ENCODE measurements at places on chromosomes 12 and 14. TPM values are rescaled to one million over a fixed set of nuclear protein-coding genes. Genes with fewer than 3 reads are reported as not detected.

Gene HOXC4
- not detected for total RNA-seq

Gene CDKN1B
- total RNA-seq = 63.5 TPM

Gene EPS8
- 139 TPM for total RNA-seq

Gene OR10G3
- not detected for total RNA-seq

Gene MMP19
- 72.9 TPM for total RNA-seq

Gene TOMM20L
- not detected for total RNA-seq

Gene PLEKHG7
- not detected for total RNA-seq

Gene FBXO21
- 97.5 TPM for total RNA-seq

Gene DBX2
- total RNA-seq = not detected

Gene ASPG
- total RNA-seq = 0.35 TPM

Gene CYP27B1
- 0.81 TPM for total RNA-seq

Gene LRRC43
- total RNA-seq = not detected

Gene ABCD2
- total RNA-seq = 0.71 TPM

Gene CLEC2A
- total RNA-seq = not detected

Gene KLRK1
- total RNA-seq = 4.5 TPM

Gene LMNTD1
- total RNA-seq = not detected

Gene SLC38A1
- 77.0 TPM for total RNA-seq

GRCh38 chr12:49643961-49644619, 20.7 kb downstream of the PRPF40B start:
- no peak for DNase-seq
- H3K27ac ChIP-seq = no peak overlapping the region
- no peaks in the 10 kb centered on the region for H3K27me3 ChIP-seq

- no peaks in the 10 kb centered on the region for H3K36me3 ChIP-seq
- DNase-seq = no peak
- no peaks in the 10 kb centered on the region for H3K27me3 ChIP-seq
- H3K27ac ChIP-seq = no peak overlapping the region
Measured at GRCh38 chr14:100849115-100849781, 23.3 kb downstream of the MEG3 start.

DNA sequence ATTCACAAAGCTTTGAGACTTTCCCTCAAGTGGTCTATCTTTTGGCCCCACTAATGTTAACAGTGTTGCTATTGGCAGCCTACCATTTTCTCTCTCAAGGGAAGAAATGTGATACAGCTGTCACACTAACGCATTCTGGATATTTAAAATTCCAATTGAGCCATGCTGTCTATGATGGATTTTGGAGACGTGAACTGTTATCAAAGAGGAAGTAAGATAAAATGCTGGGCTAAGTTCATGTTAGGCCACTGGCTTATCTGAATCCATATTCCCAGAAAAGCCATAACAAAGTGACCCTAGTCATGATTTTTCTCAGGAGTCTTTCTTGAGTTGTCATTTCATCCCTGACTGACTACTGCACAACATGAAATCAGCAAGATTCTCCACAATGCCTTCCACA, 200.2 kb downstream of the PHLDA1 start:
- no peaks in the 10 kb centered on the region for H3K4me1 ChIP-seq
- no peak overlapping the region for H3K4me3 ChIP-seq
- no peak for DNase-seq
- no peaks in the 10 kb centered on the region for H3K36me3 ChIP-seq
- H3K27me3 ChIP-seq = no peaks in the 10 kb centered on the region

DNA sequence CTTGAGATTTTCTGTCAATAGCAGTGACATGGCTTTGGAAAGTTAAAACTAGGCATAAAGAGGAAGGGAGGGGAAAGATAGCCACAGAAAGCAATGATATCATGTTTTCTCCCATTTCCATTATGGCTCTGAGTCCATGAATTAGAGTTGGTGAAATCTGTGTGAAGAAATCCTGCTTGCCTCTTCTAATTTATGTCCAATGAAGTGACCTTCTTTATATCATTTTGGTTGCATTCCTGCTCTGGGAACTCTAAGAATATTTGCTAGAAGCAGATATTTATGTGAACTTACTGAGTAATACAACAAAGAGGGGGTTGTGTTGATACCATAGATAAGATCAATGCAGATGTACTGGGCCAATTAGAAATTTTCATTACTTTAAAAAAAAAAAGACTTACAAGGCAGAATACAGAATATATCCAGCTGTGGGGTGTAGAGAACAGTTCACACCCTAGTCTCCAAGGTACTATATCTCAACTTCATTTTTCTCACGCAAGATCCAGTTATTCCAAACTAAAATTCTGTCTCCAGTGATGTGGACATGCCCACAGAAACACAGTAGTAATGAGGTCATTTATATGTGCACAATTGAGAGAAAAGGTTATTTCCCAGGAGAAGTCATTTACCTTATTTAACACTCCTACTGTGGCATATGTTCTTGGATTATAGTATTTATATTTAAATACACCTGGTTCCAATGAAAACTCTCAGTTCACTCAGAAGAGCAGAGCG, 51.5 kb upstream of the KCNJ8 start:
- H3K36me3 ChIP-seq = no peaks in the 10 kb centered on the region
- no peaks in the 10 kb centered on the region for H3K27me3 ChIP-seq
- H3K4me1 ChIP-seq = peaks cover 5% of the 10 kb centered on the region
- DNase-seq = no peak
- no peak overlapping the region for H3K27ac ChIP-seq

DNA sequence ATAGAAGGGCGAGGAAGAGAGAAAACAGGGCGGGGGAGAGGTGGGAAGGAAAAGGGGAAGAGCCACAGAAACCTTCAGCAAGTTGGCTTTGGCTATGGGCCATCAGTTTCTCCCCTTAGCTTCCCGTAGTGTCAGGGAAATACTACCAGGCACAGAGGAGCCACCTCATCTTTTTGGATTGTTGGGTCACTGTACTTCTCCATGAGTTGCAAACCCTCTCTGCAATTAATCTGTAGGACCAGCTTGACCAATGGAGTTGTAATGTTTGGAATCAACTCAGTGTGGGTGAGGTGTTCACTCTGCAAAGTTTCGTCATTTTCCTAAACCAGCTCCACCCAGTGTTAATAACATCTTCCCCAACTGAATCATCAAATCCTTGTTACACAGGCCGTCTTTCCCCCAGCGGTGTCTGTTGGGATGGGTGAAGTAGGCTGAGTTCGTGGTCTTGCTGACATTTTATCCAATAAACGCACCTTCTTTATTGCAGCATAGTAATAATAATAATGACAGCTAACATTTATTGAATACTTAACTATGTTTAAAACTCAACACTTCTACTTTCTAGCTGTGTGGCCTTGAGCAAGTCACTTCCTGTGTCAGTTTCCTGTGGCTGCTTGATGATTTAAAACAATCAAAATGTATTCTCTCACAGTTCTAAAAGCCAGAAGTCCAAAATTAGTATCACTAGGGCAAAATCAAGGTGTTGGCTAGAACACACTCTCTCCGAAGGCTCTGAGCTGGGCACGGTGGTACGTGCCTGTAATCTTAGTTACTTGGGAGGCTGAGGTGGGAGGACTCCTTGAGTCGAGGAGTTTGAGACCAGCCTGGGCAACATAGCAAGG, 8.1 kb upstream of the GLTP start:
- peaks cover 5% of the 10 kb centered on the region for H3K4me1 ChIP-seq
- no peaks in the 10 kb centered on the region for H3K27me3 ChIP-seq
- H3K27ac ChIP-seq = peak overlapping the region; percentile 17
- H3K36me3 ChIP-seq = no peaks in the 10 kb centered on the region

DNA sequence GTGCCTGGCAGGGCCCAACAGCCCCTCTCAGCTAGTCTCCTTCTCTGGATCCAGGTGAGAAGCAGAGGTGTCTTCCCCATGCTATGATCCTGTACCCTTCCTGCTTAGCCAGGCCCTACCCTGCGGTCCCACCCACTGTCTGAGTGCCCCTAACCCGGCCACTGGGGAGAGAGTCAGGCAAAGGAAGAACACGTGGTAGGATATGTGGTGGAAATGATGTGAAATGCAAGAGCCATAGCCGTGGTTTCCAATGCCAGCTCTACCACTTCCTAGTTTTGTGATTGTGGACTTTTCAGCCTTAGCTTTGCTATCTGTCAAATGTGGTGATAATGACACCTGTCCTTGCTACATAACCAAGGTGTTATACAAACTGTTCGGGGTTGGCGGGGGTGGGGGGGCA, 15.8 kb downstream of the KRT2 start:
- H3K36me3 ChIP-seq = no peaks in the 10 kb centered on the region
- no peaks in the 10 kb centered on the region for H3K4me1 ChIP-seq
- H3K27ac ChIP-seq = no peak overlapping the region
- no peak overlapping the region for H3K4me3 ChIP-seq
- no peak for DNase-seq

- H3K4me3 ChIP-seq = no peak overlapping the region
- no peak for DNase-seq
- H3K27ac ChIP-seq = no peak overlapping the region
- no peaks in the 10 kb centered on the region for H3K36me3 ChIP-seq
- no peaks in the 10 kb centered on the region for H3K27me3 ChIP-seq
Measured at GRCh38 chr14:23629832-23630396, 6.2 kb upstream of the DHRS2 start.

GRCh38 chr12:54407183-54407905, 11.7 kb downstream of the ITGA5 start:
- H3K27me3 ChIP-seq = no peaks in the 10 kb centered on the region
- H3K36me3 ChIP-seq = peaks cover 100% of the 10 kb centered on the region
- no peak overlapping the region for H3K4me3 ChIP-seq
- no peak for DNase-seq
- H3K4me1 ChIP-seq = peaks cover 25% of the 10 kb centered on the region
- no peak overlapping the region for H3K27ac ChIP-seq

- peaks cover 26% of the 10 kb centered on the region for H3K36me3 ChIP-seq
- no peak for DNase-seq
- no peaks in the 10 kb centered on the region for H3K4me1 ChIP-seq
- no peaks in the 10 kb centered on the region for H3K27me3 ChIP-seq
- no peak overlapping the region for H3K4me3 ChIP-seq
Measured at GRCh38 chr14:96086574-96087077, 47.5 kb downstream of the C14orf132 start.

DNA sequence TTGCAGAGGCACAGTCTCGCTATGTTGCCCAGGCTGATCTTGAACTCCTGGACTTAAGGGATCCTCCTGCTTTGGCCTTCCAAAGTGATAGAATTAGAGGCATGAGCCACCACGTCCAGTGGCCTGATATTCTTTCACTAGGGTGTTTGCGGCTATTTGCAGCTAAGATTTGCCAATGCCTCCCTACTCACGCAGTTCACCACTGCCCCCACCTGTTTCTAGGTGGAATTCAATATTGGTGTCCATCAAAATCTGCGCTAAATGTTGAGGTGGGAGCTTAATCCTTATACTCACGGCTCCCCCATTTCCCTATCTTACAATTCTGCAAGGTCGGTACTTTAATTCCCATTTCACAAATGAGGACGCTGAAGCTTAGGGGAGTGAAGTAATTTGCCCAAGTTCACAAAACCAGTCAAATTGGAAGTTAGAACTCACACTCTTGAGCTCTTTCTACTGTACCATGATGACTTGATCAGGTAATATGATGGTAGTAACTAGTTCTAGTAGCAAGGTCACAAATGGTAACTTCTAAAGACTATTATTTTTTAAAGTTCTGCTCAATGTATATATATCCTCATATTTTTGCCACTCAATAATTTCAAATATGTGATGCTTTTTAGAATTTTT, 22.1 kb upstream of the LRRC9 start:
- H3K4me1 ChIP-seq = no peaks in the 10 kb centered on the region
- H3K27me3 ChIP-seq = no peaks in the 10 kb centered on the region
- no peak overlapping the region for H3K27ac ChIP-seq
- no peak overlapping the region for H3K4me3 ChIP-seq

DNA sequence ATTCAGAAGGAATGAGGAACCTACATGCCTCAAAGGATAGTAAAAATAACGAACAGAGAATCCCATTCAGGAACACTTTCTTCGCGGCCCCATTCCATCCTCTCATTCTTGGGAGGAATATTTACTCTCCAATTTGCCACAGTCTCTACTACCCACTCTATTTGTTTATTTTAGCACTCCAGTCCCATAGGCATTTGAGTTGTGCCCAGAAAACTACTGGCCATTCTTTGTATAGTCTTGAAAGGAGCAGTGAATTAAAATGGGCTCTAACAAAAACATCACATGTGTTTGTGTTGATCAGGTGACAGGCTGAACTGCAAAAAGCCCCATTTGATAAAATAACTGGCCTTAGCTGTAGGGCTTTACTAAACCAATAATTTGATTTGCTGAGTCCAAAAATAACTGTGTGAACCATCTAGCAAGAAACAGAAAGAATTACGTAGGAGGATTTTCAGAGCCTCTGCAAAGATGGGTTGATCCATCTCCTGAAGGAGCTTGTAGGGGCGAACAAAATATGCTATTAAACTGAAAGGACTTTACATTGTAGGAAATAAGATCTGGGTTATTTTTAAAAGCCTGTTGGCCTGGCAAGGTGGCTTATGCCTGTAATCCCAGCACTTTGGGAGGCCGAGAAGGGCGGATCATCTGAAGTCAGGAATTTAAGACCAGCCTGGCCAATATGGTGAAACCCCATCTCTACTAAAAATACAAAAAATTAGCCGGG, 142.3 kb upstream of the CPNE8 start:
- H3K27me3 ChIP-seq = no peaks in the 10 kb centered on the region
- no peak overlapping the region for H3K27ac ChIP-seq
- DNase-seq = no peak
- no peaks in the 10 kb centered on the region for H3K36me3 ChIP-seq
- no peaks in the 10 kb centered on the region for H3K4me1 ChIP-seq
- no peak overlapping the region for H3K4me3 ChIP-seq

- H3K36me3 ChIP-seq = peaks cover 51% of the 10 kb centered on the region
- H3K27me3 ChIP-seq = no peaks in the 10 kb centered on the region
- H3K4me3 ChIP-seq = peak overlapping the region; percentile 88
- peak overlapping the region; percentile 99 for H3K27ac ChIP-seq
- peaks cover 56% of the 10 kb centered on the region for H3K4me1 ChIP-seq
Measured at GRCh38 chr14:35400648-35401421, 3.7 kb downstream of the NFKBIA start.

GRCh38 chr14:51041883-51042282, 53.0 kb downstream of the TRIM9 start:
- no peak overlapping the region for H3K27ac ChIP-seq
- no peak overlapping the region for H3K4me3 ChIP-seq
- no peaks in the 10 kb centered on the region for H3K27me3 ChIP-seq

DNA sequence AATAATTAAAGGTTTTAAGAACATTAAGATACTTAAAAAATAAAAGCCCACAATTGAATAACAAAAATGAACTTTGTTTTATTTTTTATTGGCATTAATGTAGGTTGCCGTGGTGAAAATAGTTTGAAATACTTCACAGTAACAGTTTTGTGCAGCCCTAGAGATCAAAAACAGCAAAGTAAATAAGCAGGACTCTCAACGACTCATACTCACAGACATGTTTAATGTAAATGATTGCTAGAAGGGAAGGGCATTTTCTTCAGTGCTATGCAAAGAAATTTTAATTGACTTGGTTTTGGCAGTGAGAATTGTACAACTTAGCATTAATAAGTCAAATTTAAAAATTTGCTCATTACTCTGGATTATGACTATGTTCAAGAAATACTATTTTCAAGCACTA, 16.0 kb downstream of the TRMT5 start:
- H3K27ac ChIP-seq = no peak overlapping the region
- DNase-seq = no peak
- no peak overlapping the region for H3K4me3 ChIP-seq

DNA sequence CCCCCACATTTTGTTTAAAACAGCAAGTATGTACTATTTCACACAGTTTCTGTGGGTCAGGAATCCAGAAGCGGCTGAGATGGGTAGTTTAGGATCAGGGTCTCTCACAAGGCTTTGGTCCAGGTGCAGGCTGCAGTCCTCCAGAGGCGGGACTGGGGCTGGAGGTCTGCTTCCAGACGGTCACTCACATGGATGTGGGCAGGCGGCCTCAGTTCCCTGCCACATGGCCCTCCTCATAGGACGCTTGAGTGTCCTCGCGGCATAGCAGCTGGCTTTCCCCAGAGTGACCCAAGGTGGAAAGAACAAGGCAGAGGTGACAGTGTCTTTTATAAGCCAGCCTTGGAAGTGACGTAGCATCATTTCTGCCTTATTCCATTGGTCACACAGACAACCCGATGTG, 7.9 kb upstream of the C1RL start:
- H3K4me3 ChIP-seq = no peak overlapping the region
- H3K27me3 ChIP-seq = no peaks in the 10 kb centered on the region
- H3K4me1 ChIP-seq = peaks cover 2% of the 10 kb centered on the region
- H3K27ac ChIP-seq = no peak overlapping the region
- H3K36me3 ChIP-seq = no peaks in the 10 kb centered on the region
